ENCODE measurements at places on chromosomes 12 and 14.

GRCh38 chr12:52377266-52377665 lies 8.2 kb downstream of the KRT84 start:
- DNase-seq = no peak

GRCh38 chr14:52939427-52939826 lies 11.4 kb downstream of the FERMT2 start:
- no peak for DNase-seq

DNA sequence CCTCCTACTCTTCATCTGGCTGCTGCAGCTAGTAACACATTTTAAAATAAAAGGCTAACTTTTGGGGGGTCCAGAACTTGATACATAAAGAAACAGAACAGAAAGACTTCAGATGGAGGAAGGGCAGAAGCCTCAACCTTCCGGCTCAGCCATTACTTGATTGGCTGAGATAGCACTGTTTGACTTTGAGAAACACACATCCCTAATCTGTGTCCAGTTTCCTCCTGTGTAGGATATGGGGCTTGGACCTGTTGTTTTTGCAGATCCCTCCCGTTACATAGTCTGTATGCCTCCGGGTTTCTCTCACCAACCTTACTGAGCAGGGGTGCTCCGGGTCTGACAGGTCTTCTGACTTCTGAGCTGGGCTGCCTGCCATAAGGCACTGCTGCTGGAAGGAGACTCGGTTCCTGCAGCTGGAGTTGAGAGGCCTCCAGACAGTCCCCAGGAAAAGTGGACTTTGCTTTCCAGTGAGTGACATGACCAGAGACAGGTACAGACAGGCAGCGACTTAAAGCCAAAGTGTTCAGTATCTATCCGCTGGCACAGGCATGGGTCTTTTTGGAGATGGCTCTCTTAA lies 8.3 kb upstream of the ZNF641 start:
- DNase-seq = no peak

GRCh38 chr14:84250893-84251292 lies 1279.1 kb upstream of the FLRT2 start:
- no peak for DNase-seq

DNA sequence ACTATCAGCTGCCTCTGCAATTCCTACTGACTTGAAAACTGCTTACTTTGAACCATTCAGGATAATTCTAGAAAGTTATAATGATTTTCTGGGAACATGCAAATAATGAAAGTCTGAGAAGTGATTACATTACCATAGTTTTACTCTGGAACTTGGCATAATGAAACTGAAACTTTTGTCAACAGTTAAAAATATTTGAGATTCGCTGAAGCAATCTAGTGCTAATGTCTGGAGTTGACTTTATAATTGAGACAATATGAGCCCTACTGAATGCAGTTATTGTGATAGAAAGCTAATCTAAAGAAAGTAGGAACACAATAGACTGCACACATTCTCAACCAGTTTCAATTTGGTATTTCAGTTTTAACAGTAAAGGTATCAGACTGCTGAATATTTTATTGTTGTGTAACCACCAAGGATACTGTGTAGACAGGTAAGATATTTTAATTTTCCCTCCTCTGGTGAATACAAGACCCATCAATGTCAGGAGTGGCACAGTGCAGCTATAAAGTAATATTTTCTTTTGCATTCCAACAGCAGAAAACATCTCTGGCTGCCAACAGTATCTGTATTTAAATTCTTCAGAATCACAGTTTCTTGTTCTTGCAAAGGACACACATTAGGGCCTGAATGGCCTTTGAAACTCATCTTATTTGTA lies 483.5 kb downstream of the ATP23 start:
- no peak for DNase-seq

- DNase-seq = no peak
Measured at GRCh38 chr14:51479584-51480325, 172.0 kb upstream of the FRMD6 start.

GRCh38 chr12:12372946-12373722 lies 16.3 kb downstream of the BORCS5 start:
- DNase-seq = no peak

DNA sequence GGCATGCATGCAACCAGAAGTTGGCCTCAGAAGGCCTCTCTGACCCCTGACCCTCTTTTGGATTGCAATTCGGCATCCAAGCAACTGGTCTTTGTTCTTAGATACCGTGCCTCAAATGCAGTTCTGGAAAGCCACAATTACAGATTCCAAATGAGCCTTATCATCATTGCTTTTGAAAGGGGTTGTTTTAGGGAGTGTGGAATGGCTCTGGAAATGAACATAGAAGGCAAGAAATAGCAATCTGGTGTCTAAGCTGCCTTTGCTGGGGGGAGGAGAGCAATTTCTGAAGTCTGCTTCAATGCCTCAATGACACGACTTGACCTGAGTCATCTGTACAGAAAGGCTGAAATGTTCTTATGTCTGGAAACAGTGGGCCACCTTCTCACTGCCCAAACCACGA lies 250.1 kb downstream of the NUAK1 start:
- peak; percentile 59 for DNase-seq

GRCh38 chr12:116385486-116386217 lies 108.2 kb upstream of the MED13L start:
- DNase-seq = no peak

GRCh38 chr14:100903134-100903468 lies 421 bp downstream of the RTL1 start:
- no peak for DNase-seq

DNA sequence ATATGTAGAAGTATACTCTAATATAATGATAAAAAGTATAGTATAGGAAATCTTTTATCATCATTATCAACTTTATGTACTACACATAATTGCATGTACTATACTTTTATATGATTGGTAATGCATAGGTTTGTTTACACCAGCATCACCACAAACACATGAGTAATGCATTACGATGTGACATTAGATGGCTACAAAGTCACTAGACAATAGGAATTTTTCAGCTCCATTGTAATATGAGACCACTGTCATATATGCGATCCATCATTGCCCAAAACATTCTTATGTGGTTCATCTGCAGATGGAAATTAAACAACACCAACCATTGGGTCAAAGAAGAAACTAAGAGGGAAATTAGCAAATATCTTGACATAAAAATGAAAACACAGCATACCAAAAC lies 4.4 kb downstream of the ADAM20 start:
- DNase-seq = no peak

DNA sequence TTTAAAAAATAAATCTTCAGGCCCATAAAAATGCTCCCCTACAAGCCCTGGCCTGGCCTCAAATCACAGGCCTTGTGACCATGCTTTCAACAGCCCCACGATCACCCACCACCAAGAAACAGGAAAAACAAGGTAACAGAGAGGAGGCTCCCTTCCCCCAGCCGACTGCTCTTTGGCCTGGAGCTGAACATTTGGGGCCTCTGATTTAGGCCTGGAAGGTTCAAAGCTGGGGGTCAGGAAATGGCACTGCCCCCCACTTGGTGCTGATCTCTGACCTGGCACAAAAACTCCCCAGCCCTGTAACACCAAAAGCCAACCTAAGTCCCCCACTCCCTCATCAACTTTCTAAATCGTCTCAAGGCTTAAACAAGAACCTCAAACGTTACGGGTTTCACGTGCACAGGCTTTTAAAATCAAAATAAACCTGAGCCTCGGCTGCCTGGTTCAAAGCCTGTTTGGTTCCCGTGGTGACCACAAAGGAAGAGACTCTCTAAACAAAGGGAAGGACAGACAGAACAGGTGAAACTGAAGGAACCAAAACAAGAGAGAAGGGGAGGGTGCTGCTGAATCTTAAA lies 9.0 kb downstream of the ACTN1 start:
- no peak for DNase-seq

- DNase-seq = no peak
Measured at GRCh38 chr12:59717436-59717835, 121.6 kb downstream of the SLC16A7 start.

GRCh38 chr12:87086118-87086891 lies 830.1 kb upstream of the MGAT4C start:
- DNase-seq = peak; percentile 14
